ENCODE measurements at places on chromosomes 1 and 21.

DNA sequence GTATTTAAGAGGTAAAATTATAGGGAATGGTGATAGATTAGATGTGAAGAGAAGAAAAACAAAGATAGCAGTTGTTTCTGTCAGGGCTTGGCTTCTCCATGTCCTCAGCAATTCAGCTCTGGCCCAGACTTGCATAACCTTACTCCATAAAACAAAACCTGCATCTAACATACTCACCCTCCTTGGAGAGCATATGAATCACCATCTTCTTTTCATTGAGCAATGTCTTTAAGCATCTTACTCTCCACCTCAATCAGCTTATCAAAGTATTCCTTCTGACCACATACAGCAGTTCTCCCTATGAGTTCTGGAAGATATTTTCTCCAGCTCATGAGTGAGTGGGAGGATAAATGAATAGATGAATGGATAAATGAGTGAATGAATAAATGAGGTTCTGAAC lies 49.0 kb downstream of the RAB3B start:
- DNase-seq = no peak

DNA sequence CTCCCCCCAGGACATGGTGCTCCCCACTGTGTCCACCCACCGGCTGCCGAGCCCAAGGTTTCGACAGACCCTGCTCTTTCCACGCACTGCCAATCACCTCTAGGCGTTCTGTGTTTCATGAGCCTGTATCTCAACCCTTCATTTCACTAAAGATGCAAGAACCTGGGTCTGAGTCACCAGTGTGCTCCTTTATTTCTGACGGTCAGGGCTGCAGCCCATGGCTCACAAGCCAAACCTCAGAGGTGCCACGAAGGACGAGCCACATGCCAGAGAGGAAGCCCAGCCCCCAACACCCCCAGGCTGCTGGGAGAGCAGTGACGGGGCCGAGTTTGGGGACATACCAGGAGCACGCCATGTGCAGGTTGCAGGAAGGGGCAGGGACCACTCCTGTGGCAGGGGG lies 79.2 kb upstream of the ARHGEF16 start:
- no peak for DNase-seq

DNA sequence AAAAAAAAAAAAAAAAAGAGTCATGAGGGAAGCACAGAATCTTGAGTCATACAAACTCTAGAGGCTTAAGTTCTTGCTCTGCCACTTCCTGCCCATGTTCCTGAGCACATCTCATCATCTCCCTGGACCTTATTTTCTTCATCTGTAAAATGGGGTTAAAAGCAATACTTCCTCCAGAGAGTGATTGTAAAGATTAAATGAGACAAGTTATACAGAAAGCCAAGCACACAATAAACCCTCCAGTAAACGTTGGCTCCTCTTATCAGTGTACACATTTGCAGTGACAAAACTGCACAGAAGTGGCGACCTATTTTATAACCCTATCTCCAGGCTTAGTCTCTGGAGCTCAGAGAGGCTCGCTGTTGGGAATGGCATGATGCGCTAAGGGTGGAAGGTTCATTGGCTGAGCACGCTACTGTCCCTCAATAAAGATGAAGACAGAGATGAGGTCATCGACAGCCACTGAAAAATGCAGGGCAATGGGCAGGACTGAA lies 82.1 kb downstream of the RRAGC start:
- no peak for DNase-seq

GRCh38 chr1:78715181-78715661 lies 65.6 kb downstream of the IFI44 start:
- no peak for DNase-seq

DNA sequence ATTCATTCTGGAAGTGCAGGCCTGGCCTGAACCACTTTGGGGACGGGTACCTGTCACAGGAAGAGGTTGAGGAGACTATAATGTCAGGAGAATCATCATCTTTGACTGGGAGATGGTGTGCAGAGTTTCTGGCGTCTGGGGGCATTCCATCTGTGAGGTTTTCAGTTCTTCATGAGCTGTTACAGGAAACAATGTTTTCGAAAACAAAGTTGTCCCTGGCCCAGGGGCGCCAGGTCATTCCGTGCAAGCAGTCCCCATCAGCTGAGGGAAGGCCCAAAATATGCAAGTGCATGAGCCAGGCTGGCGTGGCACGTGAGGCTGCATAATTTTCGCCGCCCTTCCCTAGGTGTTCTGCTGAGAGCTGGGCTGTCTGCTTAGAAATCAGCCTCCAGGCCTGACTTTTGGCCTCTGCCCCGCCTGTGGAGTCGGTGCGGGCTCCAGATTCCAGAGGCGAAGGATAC lies 68.4 kb upstream of the ATP5PO start:
- DNase-seq = no peak

DNA sequence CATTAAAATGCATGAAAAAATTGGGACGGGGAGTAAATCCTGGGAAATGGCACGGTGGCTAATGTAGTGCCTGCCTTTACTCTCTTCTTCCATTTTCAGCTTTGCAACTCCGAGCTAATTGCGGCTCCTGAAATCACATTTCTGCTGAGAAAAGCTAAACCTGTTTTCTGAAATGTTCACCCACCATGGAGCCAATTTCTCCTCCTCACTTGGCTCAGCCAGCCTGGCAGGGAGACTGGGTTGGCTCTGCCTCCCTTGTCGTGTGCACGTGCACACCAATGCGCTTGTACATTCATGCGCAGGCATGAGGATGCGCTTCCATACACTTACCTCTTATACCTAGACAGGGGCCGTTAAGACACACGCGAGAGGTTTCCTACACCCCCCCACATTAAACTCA lies 165.4 kb downstream of the PLXNA2 start:
- DNase-seq = no peak

DNA sequence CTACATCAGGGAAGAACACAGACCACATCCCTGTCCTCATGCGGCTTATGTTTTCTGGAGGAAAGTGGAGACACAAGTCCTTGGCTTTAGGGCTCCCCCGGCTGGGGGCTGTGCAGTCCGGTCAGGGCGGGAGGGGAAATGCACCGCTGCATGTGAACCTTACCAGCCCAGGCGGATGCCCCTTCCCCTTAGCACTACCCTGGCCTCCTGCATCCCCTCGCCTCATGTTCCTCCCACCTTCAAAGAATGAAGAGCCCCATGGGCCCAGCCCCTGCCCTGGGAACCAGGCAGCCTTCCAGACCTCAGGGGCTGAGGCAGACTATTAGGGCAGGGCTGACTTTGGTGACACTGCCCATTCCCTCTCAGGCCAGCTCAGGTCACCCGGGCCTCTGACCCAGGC lies 45.5 kb downstream of the TNNT2 start:
- no peak for DNase-seq

GRCh38 chr1:154609398-154610380 lies 1.7 kb upstream of the ADAR start:
- peak; percentile 38 for DNase-seq

GRCh38 chr1:109721042-109721441 lies 9.0 kb downstream of the GSTM5 start:
- no peak for DNase-seq

DNA sequence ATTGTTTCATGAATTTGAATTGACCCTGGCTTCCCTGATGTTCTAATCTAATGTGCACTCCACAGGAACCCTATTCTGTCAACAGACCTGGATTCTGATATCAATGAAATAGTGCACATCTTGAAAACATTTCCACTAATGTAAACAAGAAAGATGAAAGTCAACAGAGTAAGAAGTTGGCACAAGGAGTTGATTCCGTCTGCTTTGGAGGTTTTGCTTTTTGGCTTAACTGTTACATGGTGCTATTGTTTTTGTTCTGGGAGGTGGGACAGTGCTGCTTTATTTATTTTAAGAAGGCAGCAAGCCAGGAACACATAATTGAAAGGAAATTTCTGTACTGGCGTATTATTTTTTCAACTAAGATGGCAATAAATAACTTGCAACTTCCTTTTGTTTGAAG lies 73.3 kb downstream of the LEPR start:
- no peak for DNase-seq

DNA sequence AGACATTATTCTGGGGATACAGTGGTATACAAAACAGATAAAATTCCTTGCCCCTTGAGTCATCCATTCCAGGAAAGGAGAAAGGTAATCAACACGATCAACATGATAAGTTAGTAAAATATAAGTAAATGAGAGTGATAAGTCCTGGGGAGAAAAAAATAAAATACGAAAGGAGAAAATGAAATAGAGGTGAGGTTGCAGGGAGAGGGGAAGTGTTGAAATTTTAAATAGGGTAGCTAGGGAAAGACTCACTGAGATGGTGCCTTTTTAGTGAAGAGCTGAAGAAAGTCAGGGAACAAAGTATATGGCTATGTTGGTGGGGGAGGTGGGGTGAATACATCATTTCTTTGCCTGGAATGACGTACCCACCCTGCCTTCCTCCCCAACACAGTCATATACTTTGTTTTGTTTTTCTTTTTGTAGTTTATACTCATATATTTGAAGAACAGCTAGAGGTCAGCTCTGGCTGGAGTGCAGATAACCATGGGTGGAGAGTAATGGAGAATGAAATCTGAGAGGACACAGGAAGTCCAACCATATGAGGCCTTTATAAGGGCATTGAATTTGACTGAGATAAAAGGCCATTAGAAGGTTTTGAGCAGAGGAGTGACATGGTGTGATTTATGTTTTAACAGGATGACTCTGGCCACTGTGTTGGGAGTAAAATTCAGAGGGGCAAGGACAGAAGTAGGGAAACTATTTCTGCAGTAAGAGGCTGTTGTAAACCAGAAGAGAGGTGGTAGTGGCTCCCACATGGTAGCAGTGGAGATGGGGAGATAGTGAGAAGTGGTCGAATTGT lies 54.8 kb downstream of the OSBPL9 start:
- no peak for DNase-seq

DNA sequence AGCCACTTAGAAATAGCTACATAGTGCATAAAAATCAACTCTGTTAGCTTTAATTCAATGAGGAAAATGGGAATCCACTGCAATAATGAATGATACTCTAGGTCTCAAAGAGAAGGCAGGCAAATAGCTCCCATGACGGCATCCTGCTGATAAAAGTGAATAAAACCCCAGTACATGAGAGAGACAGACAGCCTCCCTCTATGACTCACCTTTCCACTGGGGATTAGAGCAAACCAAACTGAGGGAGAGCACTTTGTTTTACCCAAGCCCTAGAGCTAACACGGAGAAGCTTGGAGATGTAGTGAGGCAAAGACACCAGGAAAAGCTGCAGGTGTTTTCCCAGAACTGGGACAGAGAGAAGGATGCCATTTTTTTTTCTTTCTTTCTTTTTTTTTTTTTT lies 621.9 kb downstream of the LRRIQ3 start:
- no peak for DNase-seq

GRCh38 chr1:170660871-170661645 lies 2.9 kb upstream of the PRRX1 start:
- no peak for DNase-seq

- no peak for DNase-seq
Measured at GRCh38 chr1:177915641-177916040, 54.2 kb downstream of the SEC16B start.

GRCh38 chr1:119440721-119441307 lies 25.9 kb downstream of the HSD3B2 start:
- DNase-seq = no peak

GRCh38 chr1:208433086-208433485 lies 188.9 kb upstream of the PLXNA2 start:
- no peak for DNase-seq

- DNase-seq = no peak
Measured at GRCh38 chr1:28835237-28835650, 23.3 kb downstream of the OPRD1 start.

- DNase-seq = no peak
Measured at GRCh38 chr1:239977416-239977815, 114.3 kb upstream of the FMN2 start.

DNA sequence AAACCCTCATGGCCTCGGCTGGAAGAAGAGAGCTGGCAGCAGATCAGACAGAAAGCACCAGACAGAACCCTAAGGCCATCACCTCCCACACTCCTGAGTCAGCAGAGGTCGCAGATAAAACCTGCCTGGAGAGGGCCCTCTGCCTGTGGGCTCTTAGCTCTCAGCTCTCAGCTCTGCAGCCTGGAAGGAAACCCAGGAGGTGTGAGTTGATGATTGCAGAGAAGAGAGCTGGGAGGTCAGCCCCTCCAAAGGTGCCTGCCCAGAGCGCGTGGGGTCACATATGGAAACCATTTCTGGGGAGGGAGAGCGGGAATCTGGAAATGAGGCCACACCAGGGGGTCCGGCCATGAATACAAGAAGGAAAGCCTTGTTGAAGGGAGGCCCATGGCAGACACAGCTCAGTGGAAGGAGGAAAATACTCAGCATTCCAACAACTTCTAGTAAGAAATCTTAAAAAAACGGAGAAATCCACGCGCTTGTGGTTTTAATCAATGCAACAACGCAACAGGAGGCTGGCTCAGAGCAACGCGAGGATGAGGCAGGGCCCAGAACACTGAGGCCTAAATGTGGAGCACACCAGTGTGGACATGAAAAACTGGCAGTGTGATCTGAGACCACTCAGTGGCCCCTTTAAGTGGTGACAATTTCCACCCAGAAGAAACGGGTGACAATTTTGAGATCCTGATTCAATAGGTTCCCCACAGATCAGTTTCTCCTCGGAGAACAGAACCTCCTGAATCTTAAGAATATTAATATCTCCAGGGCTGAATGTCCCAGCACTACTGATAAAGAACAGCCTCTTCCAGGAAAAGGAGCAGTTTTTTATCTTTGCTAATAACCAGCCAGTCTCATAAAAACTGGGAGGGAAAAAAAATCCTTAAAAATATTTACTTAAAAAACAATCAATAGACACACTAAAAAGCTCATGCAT lies 45.7 kb downstream of the PSMG1 start:
- no peak for DNase-seq

DNA sequence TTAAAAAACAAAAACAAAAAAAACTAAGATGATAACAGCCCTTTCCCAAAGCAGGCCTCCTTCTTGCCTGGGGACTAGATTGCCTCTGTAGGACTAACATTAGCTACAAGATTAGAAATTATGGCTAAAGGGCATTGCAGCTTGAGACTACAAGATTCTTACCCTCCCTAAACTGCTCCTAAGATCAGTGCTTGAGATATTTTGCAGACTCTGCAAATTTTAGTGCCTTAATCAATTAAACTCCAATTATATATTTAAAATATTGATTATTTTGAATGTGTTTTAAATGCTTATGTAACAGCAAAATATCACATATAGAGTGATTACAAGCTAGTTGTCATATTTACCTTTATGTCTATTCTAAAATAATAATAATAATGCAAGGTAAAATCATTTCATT lies 47.4 kb upstream of the SLC5A9 start:
- no peak for DNase-seq
